Kidney tubule cell (primary cell): ENCODE measurements at places on chromosomes 2 and 18.

GRCh38 chr2:190017837-190018236 is 44.7 kb downstream of the MSTN start:
- DNase-seq: no peak

- no peak for DNase-seq
These were observed 24.3 kb downstream of the METTL8 start for GRCh38 chr2:171409436-171409971.

DNA sequence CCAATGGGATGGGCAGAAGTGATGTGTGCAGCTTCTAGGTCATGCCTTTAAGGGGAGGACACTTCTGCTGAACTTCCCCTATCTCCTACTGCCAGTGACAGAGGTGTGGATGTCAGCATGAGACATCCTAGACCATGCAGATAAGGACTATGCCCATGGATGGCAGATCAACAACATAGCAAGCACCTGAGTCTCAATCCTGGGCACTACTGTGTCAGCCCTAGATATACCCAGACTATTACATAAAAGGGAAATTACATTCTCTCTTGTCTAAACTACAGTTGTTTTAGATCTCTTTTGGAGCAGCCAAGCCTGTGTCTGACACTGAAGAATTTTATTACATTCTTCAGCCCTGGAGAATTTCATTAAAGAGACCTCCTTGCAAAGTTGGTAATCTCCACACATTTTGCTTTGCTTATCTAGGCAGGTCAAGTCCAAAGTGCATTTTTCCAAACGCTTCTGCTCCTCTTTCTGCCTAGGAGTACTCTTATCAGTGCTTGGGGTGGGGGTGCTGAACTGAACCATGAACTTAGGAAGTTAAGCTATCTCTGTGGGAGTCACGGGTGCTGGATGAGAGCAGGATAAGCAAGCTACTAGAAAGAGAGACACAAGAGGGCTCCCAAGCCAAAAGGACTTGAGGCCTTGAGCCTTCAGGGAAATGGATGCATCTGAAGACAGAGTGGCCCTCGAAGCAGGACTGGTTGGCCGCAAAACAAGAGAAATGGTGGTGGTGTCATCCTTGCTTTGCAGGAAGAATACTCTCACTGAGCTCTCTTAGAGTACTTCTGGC is 95.2 kb upstream of the SPRED2 start:
- no peak for DNase-seq

DNA sequence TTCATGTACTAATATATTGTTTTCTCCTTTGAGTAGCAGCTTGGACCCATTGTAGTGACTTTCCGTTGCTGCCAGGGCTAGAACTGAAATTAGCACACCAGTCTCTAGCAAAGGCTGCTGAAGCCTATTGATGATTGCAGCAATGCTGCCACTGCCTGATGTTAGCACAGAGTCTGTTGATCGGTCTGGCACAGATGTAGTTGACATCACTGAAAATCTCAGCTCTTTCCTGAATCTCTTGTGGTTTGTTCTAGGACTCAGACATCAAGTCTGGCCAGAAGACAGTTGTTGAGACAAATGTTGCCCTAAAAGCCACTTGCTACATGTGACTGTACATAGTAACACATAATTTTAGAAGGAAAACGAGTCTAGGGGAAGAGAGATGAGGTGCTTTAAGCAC is 47.2 kb downstream of the VAPA start:
- DNase-seq: peak; percentile 9

DNA sequence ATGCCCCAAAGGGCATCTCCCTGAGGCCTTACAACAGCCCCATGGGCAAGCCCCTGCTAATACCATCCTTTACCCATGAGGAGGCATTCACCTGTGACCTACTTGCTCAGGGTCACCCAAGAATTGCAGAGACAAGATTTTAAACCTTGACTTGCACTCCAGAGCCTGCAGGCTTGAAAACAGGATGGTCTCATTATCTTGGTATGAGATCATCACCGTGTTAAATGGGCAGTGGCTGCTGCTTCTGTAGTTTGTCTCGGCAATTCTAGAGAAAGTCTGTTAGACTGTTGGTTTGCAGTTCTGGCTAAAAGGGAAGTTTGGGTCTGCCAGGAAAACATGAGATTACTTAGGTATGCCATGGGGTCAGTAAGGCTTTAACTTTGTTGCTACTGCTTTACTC is 698.9 kb downstream of the GALR1 start:
- DNase-seq: no peak

DNA sequence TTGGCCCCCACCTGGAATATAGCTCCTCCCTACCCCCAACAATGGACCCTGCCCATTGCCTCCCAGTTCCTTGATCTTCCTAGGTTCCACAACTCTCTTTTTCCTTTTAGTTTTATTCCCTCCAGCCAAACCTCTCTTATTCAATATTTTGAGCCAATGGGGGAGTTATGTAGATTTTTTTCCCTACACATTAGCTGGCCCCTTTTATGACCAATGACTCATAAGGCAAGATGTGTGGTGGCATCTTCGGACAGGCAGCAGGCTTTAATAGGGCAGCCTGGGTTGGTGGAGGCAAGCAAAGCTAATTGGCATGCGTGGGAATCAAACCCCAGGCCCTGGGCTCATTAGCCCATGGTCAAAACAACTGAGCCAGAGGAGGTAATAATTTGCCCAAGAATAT is 9.2 kb downstream of the GRP start:
- DNase-seq: peak; percentile 19

- no peak for DNase-seq
These were observed 5.6 kb downstream of the PDCD1 start for GRCh38 chr2:241852981-241853631.

DNA sequence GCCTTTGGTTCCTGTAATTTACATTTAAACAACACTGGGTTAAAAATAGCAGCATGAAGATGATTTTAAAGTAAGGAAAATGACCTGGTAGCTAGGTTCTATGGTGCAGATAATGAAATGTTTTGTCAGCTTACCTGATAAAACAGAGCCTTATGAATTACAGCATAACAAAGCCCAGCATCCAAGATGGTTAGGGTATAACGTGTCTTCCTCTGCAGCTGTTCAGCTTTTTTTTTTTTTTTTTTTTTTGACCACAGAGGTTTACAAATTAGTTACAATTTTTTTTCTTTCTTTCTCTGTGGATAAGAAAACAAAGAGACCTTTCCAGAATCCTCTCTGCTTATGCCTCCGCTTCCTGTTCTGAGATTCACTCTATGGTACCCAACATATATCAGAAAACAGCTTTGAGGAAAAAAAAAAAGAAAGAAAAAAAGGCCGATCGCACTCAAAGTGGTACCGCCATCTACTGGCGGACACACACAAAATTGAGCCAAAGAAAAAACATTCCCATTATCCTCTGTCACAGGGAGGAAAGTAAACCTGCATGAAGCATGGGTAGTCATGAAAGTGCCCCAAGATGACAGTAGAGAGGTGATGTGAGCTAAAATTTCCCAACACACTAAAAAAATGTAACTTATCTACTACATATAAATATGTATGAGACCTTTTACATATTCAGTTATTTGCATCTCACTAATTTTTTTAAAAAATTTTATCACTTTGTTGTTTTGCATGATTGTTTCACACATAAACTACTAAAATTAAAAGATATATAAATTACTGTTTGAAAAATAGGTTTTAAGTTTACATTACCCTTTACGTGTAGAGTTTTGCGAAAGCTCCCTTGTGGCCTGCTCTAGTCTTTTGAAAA is at the start of gene SCN3A:
Gene SCN3A, minus strand, starts transcription at position 362 of the 871 bp plus-strand sequence. CDS start 27,656 bp downstream, outside the sequence.
- peak; percentile 70 for DNase-seq

DNA sequence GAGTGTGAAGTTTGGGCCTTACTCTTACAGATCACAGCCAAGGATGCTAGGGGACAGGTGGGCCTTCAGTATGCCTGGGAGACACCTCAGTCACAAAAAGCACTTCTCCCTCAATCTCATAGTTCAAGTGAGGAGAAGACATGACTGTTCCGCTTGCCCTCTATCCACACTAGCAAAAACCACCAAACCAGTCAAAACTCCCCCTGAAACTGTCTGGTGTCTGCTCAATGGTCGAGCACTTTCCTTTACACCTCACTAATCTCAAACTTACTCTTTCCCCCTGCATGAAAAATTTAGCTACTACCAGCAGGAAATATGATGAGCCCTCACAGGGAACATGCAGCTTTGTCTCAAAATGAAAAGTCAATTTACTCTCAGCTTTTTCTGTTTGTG is 232.2 kb downstream of the TRIB2 start:
- no peak for DNase-seq

DNA sequence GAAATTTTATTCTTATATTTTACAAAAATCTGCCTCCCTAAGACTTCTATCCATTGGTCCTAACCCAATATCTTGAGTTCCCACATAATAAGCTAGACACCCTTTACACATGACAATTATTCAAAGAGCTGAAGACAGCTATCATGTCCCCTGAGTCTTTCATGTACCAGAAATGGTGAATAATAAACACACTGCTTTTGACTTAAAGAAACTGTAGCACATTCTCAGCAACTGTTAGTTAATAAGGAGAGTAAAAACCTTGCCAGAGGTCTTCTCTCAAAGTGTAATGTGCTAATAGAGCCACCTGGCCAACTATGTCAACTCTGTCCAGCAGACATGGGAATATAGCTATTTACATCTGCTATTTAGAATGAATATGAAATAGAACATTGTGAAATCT is 109.7 kb upstream of the ARL5A start:
- DNase-seq: no peak

- DNase-seq: no peak
These were observed 86.3 kb upstream of the UNC80 start for GRCh38 chr2:209685340-209685739.

DNA sequence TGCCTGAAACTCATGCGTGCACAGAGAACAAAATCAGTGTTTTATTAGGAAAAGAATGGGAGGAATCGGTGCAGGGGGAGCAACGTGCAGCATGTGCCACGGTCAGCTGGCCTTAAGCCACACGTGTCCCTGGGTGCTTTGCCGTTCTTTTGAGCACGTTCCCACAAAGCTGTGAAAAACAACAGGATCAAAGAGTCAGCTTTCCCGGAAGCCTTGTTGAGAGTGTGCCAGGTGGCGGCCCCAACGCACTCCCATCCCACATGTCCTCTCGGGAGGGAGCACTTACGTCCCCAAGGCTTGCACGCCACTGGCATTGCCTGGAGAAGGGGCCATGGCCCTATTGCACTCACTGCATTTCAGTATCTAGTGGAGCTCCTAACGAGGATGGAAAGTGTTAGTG is 511.2 kb downstream of the EIPR1 start:
- DNase-seq: no peak

DNA sequence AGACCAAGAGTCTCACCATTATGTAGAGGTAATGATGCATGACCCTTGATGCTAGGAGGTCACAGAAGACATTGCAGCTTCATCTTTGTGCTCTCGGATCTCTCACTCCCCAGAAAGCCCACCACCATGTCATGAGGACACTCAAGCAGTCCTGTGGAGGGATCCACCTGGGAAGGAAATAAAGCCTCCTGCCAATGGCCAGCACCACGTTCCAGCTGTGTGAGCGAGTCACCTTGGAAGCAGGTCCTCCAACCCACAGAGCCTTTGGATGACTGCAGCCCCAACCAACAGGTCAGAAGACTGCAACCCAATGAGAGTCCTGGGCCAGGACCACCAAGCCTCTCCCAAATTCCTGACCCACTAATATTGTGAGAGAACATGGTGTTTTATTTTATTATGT is 38.4 kb downstream of the CYP26B1 start:
- no peak for DNase-seq
